Stimulated activated CD8-positive, alpha-beta memory T cell treated with anti-CD3 and anti-CD28 coated beads, Interleukin-15, amount 100 ng/mL, for 4 hours (primary cell): ENCODE measurements at places on chromosomes 13 and 19.

- DNase-seq, result no peak
These were observed 662.0 kb upstream of the KLF12 start for GRCh38 chr13:74796157-74796556.

- no peak for DNase-seq
These were observed 32.9 kb downstream of the FLT3 start for GRCh38 chr13:28067491-28067890.

GRCh38 chr19:35712567-35713505 is 5.0 kb upstream of the KMT2B start:
- peak; percentile 54 for DNase-seq

- DNase-seq, result no peak
These were observed 59.1 kb upstream of the TEX29 start for GRCh38 chr13:111261326-111261725.

- DNase-seq, result peak; percentile 16
These were observed 33.4 kb downstream of the ZNF45 start for GRCh38 chr19:43901395-43902390.

- DNase-seq, result no peak
These were observed 49.7 kb upstream of the MAP3K10 start for GRCh38 chr19:40141551-40141950.

- DNase-seq, result no peak
These were observed 162.0 kb downstream of the EFNB2 start for GRCh38 chr13:106373304-106373988.

- no peak for DNase-seq
These were observed 6.2 kb downstream of the MRPS31 start for GRCh38 chr13:40764587-40765403.

- DNase-seq, result peak; percentile 66
These were observed 1.0 kb downstream of the MBOAT7 start for GRCh38 chr19:54188215-54188871.

- DNase-seq, result no peak
These were observed 27.9 kb downstream of the SIGLEC5 start for GRCh38 chr19:51602189-51602854.

GRCh38 chr19:15439078-15439799 is 10.5 kb downstream of the WIZ start:
- no peak for DNase-seq

- no peak for DNase-seq
These were observed 149.2 kb upstream of the RNF113B start for GRCh38 chr13:98326291-98326690.

GRCh38 chr13:45385907-45386553 is 32.1 kb downstream of the SLC25A30 start:
- DNase-seq, result no peak

DNA sequence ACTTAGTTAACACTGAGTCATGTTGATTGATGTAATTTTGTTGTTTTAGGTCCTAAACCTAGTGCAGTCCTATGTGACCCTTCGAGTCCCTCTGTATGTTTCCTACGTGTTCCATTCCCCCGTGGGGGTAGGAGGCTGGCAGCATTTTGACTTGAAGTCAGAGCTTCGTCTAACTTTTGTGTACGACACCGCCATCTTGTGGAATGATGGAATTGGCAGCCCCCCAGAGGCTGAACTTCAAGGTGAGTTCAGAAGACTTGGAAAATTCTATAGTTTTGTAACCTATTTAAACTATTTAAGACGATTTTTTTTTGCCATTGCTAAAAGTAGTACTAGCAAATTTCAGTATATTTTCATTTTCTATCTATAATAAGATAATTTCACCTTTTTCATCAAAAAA is 117.9 kb downstream of the STOML3 start:
- DNase-seq, result no peak

DNA sequence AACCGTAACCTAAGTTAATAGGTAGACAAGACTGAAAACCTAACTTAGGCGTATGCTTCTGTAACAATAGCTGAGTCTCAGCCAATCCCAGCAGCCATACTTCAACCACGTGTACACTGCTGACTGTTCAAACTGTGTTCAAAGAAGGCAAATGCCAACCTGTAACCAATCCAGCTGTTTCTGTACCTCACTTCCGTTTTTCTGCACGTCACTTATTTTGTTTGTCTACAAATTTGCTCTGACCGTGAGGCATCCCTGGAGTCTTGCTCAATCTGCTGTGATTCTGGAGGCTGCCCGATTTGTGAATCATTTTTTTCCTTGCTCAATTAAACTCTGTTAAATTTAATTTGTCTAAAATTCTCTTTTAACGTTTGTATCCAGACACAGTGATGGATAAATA is 59.2 kb downstream of the EDNRB start:
- no peak for DNase-seq

DNA sequence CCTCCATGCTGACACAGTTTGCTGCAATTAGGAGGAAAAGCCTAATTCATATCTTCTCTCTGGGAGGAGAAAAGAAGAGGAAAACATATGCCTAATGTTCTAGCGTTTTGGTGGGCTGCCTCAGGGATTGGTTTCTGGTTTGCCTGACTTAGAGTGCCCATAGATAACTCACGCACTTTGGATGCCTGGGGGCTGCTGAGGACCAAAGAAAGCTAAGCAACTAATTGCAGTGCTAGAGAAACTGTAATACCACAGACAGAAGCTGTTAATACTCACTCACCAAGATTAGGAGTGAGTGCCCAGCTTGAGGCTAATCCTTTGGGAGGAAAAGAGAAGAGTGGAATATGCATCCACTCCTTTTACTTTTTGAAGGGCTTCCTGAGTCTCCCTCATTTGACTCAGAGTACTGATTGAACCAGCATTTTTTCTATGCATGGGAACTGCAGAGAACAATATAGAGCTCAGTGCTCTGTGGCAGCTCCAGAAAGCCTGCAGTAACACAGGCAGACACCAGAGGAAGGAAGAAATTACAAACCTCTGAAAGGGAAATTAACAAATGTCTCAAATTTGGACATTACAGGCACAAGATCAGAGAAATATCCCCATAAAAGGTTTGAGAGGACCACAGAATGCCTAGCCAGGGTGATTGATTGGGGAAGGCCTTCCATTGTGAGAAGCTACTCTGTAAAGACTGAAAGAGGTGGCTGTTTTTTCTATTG is 666.4 kb downstream of the OLFM4 start:
- no peak for DNase-seq

DNA sequence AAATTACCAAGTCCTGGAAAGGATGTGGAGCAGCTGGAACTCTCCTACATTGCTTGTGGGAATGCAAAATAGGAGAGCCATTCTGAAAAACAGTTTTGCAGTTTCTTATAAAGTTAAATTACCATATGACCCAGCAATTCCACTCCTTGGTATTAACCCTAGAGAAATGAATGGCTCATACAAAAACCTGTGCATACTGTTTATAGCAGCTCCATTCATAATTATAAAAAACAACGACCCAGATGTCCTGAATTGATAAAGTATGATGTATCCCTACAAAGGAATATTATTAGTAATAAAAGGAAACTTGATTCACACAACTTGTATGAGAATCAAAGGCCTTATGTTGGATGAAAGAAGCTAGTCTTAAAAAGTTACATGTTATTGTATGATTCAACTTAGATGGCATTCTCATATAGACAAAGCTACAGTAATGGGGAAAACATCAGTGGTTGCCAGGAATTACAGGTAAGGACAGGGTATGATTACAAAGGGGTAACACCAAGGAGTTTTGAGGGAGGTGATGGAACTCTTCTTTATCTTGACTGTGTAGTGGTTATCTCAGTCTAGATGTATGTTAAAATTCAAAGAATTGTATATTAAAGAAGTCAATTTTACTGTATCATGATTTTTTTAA is 35.4 kb downstream of the GPR180 start:
- no peak for DNase-seq

GRCh38 chr13:112244495-112245177 is 131.5 kb upstream of the SPACA7 start:
- DNase-seq, result no peak

- DNase-seq, result no peak
These were observed 14.2 kb upstream of the TUBGCP3 start for GRCh38 chr13:112602189-112602588.

- DNase-seq, result no peak
These were observed 22.7 kb downstream of the NUP58 start for GRCh38 chr13:25324100-25324499.

DNA sequence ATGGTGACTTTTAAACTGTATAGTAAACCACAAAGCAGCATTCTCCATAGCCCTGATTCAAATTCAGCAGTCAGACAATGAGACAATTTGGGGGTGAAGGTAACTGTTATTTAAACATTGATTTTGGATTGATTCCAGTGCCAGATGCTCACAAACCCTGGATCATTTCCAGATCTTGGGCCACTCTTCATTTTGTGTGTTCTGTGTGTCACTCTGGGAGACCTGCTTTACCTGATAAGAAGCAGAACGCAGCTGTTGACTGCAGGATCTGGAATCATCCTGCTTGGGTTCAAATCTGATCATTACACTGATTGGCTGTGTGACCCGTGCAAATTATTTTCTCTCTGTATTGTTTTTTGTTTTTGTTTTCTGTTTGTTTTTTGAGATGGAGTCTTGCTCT is 4.0 kb upstream of the PCDH8 start:
- DNase-seq, result no peak

DNA sequence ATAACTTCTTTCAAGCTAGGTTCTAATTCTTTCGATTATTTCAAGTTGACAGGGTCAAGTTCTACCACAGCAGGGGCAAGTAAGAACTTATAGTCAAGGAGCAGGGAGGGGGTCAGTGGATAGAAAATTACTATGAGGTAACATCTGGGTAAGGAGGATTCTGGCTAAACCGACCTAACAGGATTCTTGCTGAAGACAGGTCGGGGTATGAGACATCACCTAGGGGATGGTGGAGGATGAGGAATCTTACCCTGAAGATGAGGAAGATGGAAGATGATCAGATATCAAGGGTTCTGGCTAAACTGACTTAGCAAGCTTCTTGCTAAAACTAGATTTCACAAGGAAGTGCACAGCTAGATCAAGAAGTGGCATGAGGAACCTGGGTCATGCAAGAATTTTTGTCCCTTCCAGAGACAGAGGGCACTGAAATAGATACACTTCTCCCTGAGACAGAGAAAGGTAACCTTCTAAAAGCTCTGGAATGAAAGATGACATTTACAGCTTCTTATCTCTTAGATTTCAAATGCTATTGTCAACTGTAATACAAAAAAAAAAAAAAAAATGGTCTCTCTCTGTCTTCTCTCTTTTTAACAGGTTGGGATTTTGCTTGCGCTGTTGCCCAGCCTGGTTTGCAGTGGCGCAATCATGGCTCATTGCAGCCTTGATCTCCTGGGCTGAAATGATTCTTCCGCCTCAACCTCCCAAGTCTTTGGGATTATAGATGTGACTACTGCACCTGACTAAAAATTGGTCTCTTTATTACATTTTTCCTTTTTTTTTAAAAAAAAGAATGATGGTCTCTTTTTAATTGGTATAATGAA is 9.6 kb upstream of the METTL21C start:
- DNase-seq, result no peak

DNA sequence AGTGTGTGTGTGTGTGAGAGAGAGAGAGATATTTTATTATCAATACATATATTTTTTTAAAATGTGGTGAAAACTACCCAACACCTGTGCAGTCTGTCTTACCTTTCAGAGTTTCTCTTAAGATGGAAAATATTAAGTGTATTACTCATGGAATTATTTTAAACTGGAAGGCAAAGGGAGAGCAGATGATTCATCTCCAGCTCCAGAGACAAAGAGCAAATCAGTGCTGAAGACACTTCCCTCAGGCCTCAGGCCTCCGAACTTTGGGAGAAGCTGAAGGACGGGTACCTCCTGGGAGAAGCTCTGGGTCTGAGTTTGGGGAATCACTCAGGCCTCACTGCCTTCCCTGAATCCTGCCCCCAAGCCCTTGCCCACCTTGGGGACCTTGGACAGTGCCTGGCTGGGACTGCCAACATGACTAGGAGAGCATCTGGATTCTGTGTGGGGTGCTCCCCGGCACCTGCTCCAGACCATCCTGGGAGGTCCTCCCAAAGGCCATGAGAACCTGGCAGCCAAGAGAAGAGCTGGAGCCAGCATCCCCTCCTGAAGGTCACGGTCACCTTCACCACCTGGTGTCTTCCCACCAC is 170.4 kb upstream of the UBL3 start:
- no peak for DNase-seq

DNA sequence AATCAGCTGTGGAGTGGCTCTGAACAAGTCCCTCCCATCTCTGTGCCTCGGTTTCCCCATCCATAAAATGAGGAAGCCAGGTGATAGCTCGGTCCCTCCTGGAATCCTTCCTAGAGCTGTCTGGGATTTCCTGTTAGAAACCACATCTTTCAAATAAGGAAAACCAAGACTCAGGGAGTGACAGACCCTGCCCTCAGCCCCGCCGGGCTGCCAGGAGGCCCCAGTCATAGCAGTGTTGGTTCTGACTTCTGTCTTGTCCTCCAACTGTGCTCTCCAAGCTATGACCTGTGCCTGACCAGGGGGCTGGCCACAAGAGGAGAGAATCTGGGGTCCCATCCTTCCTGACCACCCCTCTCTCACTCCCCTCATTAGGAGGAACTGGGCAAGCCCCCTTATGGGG is 1.1 kb upstream of the SHD start:
- no peak for DNase-seq

DNA sequence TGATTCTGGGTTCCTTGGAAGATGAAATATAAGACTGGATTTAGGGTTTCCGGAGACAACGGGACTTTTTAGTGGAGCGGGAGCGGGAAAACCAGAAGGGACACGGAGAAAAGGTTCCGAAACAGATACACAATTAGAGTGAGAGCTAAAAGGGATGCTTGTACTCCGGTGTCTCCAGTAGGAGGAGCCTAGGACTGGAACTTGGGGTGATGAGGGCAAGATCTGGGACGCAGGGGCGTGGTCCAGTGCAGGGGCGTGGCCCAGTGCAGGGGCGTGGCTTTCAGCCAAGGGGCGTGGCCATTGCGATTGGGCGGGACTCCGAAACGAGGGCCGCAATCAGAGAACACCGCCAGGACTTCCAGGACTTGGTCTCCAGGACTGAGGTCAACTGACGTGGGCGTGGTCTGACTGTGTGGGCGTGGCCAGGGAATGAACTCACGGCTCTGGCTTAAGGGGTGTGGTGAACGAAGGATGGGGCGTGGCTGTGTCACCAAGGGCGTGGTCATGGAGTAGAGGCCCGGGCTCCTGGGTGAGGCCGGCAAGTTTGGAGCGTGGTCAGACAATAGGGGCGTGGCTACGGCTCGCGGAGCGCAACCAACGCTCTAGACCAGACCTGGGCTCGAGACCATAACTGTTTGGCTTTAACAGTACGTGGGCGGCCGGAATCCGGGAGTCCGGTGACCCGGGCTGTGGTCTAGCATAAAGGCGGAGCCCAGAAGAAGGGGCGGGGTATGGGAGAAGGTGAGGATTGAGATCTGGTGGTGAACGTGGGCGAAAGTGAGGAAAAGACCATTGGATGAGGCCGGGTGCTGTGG is at the start of gene DKKL1:
Gene DKKL1 (plus strand): TSS at position 610 of the 815 bp plus-strand sequence. CDS start 122 bp downstream, at position 732.
- peak; percentile 31 for DNase-seq

DNA sequence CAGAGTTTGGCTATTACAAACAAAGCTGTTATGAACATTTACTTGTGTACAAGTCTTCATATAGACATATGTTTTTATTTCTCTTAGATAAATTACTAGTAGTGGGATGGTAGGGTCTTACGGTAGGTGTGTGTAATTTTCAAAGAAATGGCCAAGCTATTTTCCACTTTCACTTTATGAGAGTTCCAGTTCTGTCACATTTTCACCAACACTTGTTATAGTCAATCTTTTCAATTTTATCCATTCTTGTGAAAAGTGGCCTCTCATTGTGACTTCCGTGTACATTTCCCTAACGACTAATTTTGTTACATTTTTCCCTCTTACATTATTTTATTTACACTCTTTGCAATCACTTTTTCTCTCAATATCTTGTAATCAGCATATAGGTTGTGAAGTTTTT is 18.3 kb downstream of the MBD3L1 start:
- no peak for DNase-seq

- DNase-seq, result no peak
These were observed at the start of gene LAIR1 for GRCh38 chr19:54364775-54365257. TSS of gene LAIR1 (minus strand) at chr19:54364931. CDS start at chr19:54364804, 127 bp downstream.
